Esophagus (tissue), 2 donors: ENCODE measurements at places on chromosomes 2 and 18. TPM values are rescaled to one million over a fixed set of nuclear protein-coding genes. Genes with fewer than 3 reads are reported as not detected.

The CHRNG gene
- polyA plus RNA-seq, result not detected

The SH2D6 gene
- polyA plus RNA-seq, result 0.14 TPM

The CROCC2 gene
- 0.12 TPM for polyA plus RNA-seq

The CENPA gene
- 3.6 TPM for polyA plus RNA-seq

The SULT1C2 gene
- polyA plus RNA-seq, result 0.04 TPM

The TMEM185B gene
- polyA plus RNA-seq, result 8.8 TPM

The CEP192 gene
- 6.8 TPM for polyA plus RNA-seq

The SETBP1 gene
- 1.6 TPM for polyA plus RNA-seq

The EGR4 gene
- polyA plus RNA-seq, result not detected

The STEAP3 gene
- 9.6 TPM for polyA plus RNA-seq

The CYP27C1 gene
- 0.80 TPM for polyA plus RNA-seq

The IGFBP5 gene
- polyA plus RNA-seq, result 29.4 TPM

The SUMO1 gene
- polyA plus RNA-seq, result 60.1 TPM
